ENCODE measurements at places on chromosomes 2 and 18. TPM values are rescaled to one million over a fixed set of nuclear protein-coding genes. Genes with fewer than 3 reads are reported as not detected.

The VIL1 gene
- total RNA-seq = not detected

The HRH4 gene
- total RNA-seq = not detected

The COX5B gene
- 481 TPM for total RNA-seq

The SNORC gene
- total RNA-seq = not detected

The TBC1D8 gene
- 72.2 TPM for total RNA-seq

The UGT1A9 gene
- not detected for total RNA-seq

The SH3RF3 gene
- total RNA-seq = 10.8 TPM

- H3K27ac ChIP-seq = no peak overlapping the region
- H3K27me3 ChIP-seq = no peaks in the 10 kb centered on the region
- DNase-seq = no peak
- H3K36me3 ChIP-seq = no peaks in the 10 kb centered on the region
Observed at GRCh38 chr2:18214936-18215335, 336.5 kb downstream of the KCNS3 start.

- H3K4me1 ChIP-seq = no peaks in the 10 kb centered on the region
- H3K36me3 ChIP-seq = no peaks in the 10 kb centered on the region
- no peak for DNase-seq
- no peak overlapping the region for H3K27ac ChIP-seq
- H3K27me3 ChIP-seq = no peaks in the 10 kb centered on the region
Observed at GRCh38 chr2:150653351-150653750, 165.9 kb upstream of the RND3 start.

- H3K27ac ChIP-seq = no peak overlapping the region
- H3K36me3 ChIP-seq = no peaks in the 10 kb centered on the region
- H3K27me3 ChIP-seq = no peaks in the 10 kb centered on the region
- no peak overlapping the region for H3K4me3 ChIP-seq
- DNase-seq = no peak
Observed at GRCh38 chr18:67731851-67732250, 215.3 kb upstream of the DSEL start.

- DNase-seq = no peak
- no peaks in the 10 kb centered on the region for H3K4me1 ChIP-seq
- H3K27ac ChIP-seq = no peak overlapping the region
Observed at GRCh38 chr18:5646739-5647138, 102.9 kb upstream of the EPB41L3 start.

GRCh38 chr18:33116376-33116775 lies 324.1 kb downstream of the CCDC178 start:
- H3K27me3 ChIP-seq = no peaks in the 10 kb centered on the region
- no peak overlapping the region for H3K27ac ChIP-seq
- H3K4me1 ChIP-seq = no peaks in the 10 kb centered on the region
- no peak overlapping the region for H3K4me3 ChIP-seq
- DNase-seq = no peak
- H3K36me3 ChIP-seq = no peaks in the 10 kb centered on the region

DNA sequence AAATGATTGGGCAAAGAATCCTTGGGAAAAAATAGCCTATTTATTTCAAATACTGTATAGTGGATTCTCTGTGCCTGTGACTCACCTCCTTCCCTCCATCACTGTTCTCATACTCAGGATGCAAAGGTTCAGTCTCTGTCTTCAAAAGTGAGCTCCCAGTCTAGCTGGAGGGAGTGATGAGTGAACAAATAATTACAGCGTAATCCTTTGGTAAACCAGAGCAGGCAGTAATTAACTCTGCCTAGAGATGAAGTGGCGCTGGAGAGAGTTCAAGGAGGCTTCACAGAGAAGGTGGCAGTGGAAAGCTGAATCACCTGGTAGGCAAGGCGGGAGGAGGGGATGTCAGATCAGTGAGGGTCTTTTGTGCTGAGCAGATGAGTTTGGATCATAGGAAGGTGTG lies 6.5 kb downstream of the DGUOK start:
- H3K27ac ChIP-seq = no peak overlapping the region
- H3K27me3 ChIP-seq = no peaks in the 10 kb centered on the region
- no peak for DNase-seq
- peaks cover 48% of the 10 kb centered on the region for H3K4me1 ChIP-seq
- H3K4me3 ChIP-seq = no peak overlapping the region

GRCh38 chr18:1075322-1075721 lies 170.7 kb downstream of the ADCYAP1 start:
- no peak overlapping the region for H3K4me3 ChIP-seq
- no peaks in the 10 kb centered on the region for H3K4me1 ChIP-seq
- no peak for DNase-seq
- no peak overlapping the region for H3K27ac ChIP-seq
- H3K36me3 ChIP-seq = no peaks in the 10 kb centered on the region

DNA sequence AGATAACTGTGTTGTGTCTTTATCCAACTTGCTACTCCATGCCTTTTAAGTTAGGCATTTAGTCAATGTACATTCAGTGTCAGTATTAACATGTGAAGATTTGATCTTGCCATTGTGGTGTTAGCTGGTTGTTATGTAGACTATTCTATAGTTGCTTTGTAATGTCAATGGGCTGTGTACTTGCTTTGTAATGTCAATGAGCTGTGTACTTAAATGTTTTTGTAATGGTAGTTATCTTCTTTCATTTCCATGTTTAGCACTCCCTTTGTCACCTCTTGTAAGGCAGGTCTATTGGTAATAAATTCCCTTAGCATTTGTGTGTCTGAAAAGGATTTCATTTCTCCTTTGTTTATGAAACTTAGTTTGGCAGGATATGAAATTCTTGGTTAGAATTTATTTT lies 53.4 kb downstream of the MC4R start:
- H3K4me3 ChIP-seq = no peak overlapping the region
- no peak for DNase-seq
- H3K27ac ChIP-seq = no peak overlapping the region
- no peaks in the 10 kb centered on the region for H3K36me3 ChIP-seq

GRCh38 chr2:24022975-24023575 lies 13.2 kb downstream of the MFSD2B start:
- H3K36me3 ChIP-seq = no peaks in the 10 kb centered on the region
- H3K4me1 ChIP-seq = no peaks in the 10 kb centered on the region
- no peak overlapping the region for H3K4me3 ChIP-seq
- no peaks in the 10 kb centered on the region for H3K27me3 ChIP-seq

- no peaks in the 10 kb centered on the region for H3K27me3 ChIP-seq
- no peak overlapping the region for H3K4me3 ChIP-seq
- peaks cover 10% of the 10 kb centered on the region for H3K4me1 ChIP-seq
- no peak overlapping the region for H3K27ac ChIP-seq
- H3K36me3 ChIP-seq = no peaks in the 10 kb centered on the region
Observed at GRCh38 chr2:113822087-113822815, 65.8 kb upstream of the SLC35F5 start.

GRCh38 chr2:207802650-207803049 lies 32.9 kb upstream of the FZD5 start:
- H3K4me3 ChIP-seq = no peak overlapping the region
- H3K27me3 ChIP-seq = no peaks in the 10 kb centered on the region
- no peak overlapping the region for H3K27ac ChIP-seq
- no peak for DNase-seq
- no peaks in the 10 kb centered on the region for H3K36me3 ChIP-seq
- H3K4me1 ChIP-seq = no peaks in the 10 kb centered on the region

- no peaks in the 10 kb centered on the region for H3K4me1 ChIP-seq
- H3K36me3 ChIP-seq = no peaks in the 10 kb centered on the region
- DNase-seq = no peak
- H3K27me3 ChIP-seq = no peaks in the 10 kb centered on the region
- H3K4me3 ChIP-seq = no peak overlapping the region
Observed at GRCh38 chr2:224151680-224152310, 112.7 kb upstream of the SERPINE2 start.

- H3K4me1 ChIP-seq = no peaks in the 10 kb centered on the region
- H3K4me3 ChIP-seq = no peak overlapping the region
- DNase-seq = no peak
- H3K36me3 ChIP-seq = no peaks in the 10 kb centered on the region
- no peak overlapping the region for H3K27ac ChIP-seq
- H3K27me3 ChIP-seq = no peaks in the 10 kb centered on the region
Observed at GRCh38 chr18:75353357-75353756, 74.1 kb downstream of the SMIM21 start.

DNA sequence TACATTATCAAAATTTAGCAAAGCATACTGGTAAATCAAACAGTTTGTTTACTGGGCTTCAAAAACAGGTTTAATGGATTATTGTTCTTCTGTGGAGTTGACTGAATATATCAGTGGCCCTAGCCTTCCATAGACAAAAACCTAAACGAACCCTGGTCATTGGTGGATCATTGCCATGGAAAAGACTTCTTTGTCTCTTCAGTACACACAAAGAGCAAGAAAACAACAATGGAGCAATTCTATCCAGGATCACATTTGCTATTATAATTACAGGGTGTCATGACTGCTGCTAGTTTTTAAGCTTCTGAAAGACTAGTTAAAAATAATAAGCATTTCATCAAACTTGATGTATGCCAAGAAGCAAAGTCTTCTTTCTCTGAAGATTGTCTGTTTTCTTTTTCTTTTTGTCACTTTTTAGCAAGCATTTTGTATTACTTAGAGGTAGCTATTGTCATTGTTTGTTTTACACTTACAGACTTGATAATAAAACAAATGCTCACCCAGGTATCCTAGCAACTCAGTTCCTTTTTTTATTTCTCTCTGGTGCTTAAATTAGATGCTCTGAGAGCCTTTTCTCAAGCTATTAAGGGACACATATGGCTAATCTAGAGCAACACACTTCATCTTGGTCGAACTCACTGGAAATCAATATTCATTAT lies 1228.7 kb upstream of the DDX18 start:
- no peaks in the 10 kb centered on the region for H3K36me3 ChIP-seq
- no peaks in the 10 kb centered on the region for H3K27me3 ChIP-seq
- no peak for DNase-seq
- no peaks in the 10 kb centered on the region for H3K4me1 ChIP-seq

DNA sequence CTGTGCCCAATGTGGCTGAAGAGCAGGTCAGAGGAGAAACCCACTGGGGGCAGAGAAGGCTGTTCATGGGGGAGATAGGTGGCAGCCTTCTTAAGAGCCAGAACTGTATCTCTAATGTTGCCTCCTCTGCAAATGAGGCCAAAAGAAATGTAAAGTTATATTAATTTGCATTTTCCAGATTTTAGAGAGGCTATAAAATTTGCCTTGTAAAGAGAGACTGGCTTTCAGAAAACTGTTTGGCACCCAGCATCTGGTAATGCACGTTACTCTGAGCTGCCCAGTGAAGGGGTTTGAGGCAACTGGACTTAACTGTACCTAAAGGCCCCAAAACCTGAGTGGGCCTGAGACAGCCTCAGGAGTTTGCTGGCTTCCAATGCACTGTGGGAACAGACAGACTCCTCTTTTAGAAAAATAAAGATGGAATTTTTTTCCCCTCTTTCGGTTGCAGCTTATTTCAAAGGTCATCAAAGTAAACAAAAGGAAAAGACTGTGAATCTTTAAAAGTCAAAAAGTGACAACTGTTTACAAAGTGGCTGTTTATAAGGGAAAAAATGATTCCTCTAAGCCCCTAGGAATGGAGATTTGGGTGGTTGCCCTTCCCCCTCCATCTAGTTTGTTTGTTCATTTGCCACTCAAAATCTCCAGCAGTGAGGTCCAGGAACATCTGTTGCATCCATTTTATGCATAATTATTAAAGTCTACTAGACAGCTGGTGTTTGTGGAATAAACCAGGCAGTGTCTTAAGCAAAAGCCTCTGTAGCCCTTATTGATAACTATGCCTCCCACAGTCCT lies 132.2 kb upstream of the ZFP36L2 start:
- peaks cover 44% of the 10 kb centered on the region for H3K4me1 ChIP-seq
- DNase-seq = no peak
- no peaks in the 10 kb centered on the region for H3K36me3 ChIP-seq
- no peak overlapping the region for H3K4me3 ChIP-seq
- peak overlapping the region; percentile 50 for H3K27ac ChIP-seq

- H3K27me3 ChIP-seq = no peaks in the 10 kb centered on the region
- H3K27ac ChIP-seq = no peak overlapping the region
- H3K36me3 ChIP-seq = no peaks in the 10 kb centered on the region
- no peak overlapping the region for H3K4me3 ChIP-seq
- H3K4me1 ChIP-seq = peaks cover 21% of the 10 kb centered on the region
- no peak for DNase-seq
Observed at GRCh38 chr2:31317396-31317795, 83.4 kb downstream of the EHD3 start.

DNA sequence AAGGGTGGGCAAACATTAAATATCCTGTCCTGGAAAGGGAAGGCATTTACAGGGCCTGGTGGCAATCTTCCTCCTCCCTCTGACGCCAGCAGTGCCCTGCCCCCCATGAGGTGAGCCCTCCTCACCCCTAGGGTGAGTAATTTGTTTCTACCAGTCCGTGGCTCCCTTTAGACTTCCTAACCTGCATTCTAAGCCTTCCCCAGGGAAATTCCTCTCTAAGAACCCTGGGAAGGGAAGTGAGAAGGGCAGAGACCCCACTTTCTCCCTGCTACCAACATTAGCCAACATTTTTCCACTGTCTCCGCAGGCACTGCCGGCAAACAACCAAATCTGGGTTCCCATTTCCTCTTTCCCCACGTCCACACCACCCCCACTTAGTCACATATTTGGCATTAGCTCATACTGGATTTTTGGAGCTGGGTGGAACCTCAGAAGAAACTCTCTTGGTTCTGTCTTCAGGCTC lies 69.3 kb downstream of the NRP2 start:
- no peak overlapping the region for H3K4me3 ChIP-seq
- H3K27ac ChIP-seq = peak overlapping the region; percentile 9
- peaks cover 4% of the 10 kb centered on the region for H3K36me3 ChIP-seq
- H3K27me3 ChIP-seq = no peaks in the 10 kb centered on the region
- no peak for DNase-seq
- peaks cover 49% of the 10 kb centered on the region for H3K4me1 ChIP-seq

- no peaks in the 10 kb centered on the region for H3K27me3 ChIP-seq
- no peak for DNase-seq
- H3K27ac ChIP-seq = no peak overlapping the region
- no peaks in the 10 kb centered on the region for H3K4me1 ChIP-seq
- H3K4me3 ChIP-seq = no peak overlapping the region
- H3K36me3 ChIP-seq = no peaks in the 10 kb centered on the region
Observed at GRCh38 chr2:96154506-96155380, 9.5 kb upstream of the DUSP2 start.

DNA sequence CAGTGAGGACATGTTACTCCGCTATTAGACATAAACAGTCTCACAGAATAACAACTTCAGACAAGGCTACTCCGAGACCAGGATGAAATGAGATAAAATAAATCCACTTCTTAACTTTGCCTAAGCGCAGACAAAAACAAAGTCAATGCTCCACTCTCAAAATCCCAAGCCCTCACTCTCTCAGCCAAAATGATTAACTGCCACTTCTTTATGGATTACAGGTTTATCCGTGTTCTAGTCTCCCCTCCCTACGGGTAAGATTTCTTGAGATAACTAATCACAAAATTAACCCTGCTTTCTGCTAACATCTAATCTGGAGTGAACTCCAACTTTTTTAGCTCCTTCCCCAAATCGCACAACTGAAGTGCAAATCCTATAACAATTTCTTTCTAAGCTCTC lies 1.1 kb upstream of the CRYGC start:
- no peaks in the 10 kb centered on the region for H3K27me3 ChIP-seq
- H3K36me3 ChIP-seq = no peaks in the 10 kb centered on the region
- no peak for DNase-seq
- H3K27ac ChIP-seq = no peak overlapping the region

- DNase-seq = no peak
- H3K4me1 ChIP-seq = no peaks in the 10 kb centered on the region
- no peaks in the 10 kb centered on the region for H3K27me3 ChIP-seq
- no peaks in the 10 kb centered on the region for H3K36me3 ChIP-seq
- H3K27ac ChIP-seq = no peak overlapping the region
Observed at GRCh38 chr2:215929602-215930335, 83.6 kb downstream of the MREG start.
